Breast epithelium (tissue), 4 donors: ENCODE measurements at places on chromosomes 4 and X.
A peak's percentile ranks its signal among the peaks of the same experiment; 100 is the strongest.

DNA sequence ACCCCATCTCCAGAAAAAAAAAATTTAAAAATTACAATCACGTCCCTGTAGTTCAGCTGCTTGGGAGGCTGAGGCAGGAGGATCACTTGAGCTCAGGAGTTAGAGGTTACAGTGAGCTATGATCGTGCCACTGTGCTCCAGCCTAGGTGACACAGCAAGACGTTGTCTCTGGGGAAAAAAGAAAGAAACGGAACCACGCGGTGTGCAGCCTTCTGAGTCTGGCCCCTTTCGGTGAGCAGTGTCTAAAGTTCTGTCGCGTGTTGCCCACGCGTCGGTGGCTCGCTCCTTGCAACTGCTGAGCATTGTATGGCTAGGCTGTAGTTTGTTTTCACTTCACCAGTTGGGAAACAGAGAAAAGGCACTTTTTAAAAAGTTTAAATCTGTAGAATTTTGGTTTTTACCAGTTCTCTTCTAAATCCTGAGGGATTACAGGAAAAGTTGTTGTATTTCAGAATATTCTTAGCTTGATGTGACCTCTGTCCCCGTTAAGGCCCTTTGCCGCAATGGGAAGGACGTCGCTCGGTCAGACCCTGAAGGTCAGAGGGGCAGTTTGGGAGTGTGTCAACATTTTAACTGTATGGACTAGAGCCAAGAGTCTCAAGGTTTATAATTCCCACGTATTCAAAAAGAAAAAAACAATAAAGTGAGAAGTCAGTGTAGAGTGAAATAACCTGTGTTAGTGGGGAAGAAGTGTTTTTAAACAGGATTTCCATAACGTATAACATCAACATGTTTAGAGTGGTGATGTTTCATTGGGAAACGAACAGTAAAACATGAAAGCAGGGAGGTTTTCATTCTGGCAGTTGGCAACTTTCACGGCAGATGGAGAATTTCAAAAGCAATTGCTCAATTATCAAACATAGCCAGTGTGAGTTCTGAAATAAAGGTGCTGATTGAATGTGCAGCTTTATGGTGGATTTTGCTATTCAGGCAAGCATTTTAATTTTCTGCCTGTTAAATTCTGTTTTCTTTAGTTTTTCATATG lies 45.8 kb upstream of the MSANTD1 start:
- H3K36me3 ChIP-seq: no peaks in the 10 kb centered on the region
- H3K27ac ChIP-seq: no peak overlapping the region
- no peak for DNase-seq

DNA sequence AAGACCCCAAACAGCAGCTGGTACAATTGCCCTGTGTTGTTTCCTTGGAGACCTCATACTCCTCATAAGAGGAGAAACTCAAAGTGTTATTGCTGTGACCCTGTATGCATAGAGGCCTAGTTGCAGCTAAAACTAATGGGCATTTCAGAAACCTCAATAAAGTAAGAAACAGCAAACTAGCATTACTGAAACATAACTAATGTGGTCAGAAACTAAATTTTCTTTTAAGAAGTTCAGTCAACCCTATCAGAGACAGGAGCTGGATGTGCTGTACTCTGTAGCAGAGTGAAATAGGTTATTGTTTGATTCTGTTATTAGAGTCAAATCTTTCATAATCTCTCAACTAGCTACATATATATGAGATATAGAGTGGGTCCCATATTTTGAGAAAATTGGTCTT lies 257.5 kb upstream of the IRS4 start:
- DNase-seq: no peak
- H3K27ac ChIP-seq: no peak overlapping the region

GRCh38 chr4:183140911-183141320 lies 41.9 kb downstream of the WWC2 start:
- no peak for DNase-seq
- H3K27ac ChIP-seq: no peak overlapping the region
- H3K27me3 ChIP-seq: no peaks in the 10 kb centered on the region
- no peaks in the 10 kb centered on the region for H3K36me3 ChIP-seq
- H3K4me1 ChIP-seq: peaks cover 5% of the 10 kb centered on the region
- no peak overlapping the region for H3K4me3 ChIP-seq

DNA sequence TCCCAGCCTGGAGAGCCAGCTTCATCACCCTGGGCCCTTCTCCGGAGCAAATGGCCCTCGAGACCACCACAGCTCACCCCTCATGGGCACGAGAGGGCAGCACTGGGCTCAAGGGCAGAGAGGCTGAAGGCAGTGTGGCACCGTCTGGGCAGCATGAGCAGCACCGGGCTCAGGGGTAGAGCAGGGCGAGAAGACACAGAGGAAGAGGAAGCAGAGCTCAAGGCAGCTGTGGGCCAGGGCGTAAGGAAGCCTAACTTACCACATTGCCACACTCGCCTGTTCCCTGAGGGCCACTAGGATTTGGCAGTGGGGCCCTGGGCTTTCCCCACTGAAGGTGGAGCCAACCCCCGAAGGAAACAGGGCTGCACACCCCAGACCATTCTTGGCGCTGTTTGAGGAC lies 15.5 kb downstream of the ZNF185 start:
- H3K27ac ChIP-seq: no peak overlapping the region
- H3K4me1 ChIP-seq: no peaks in the 10 kb centered on the region
- H3K4me3 ChIP-seq: no peak overlapping the region
- H3K27me3 ChIP-seq: peaks cover 51% of the 10 kb centered on the region

DNA sequence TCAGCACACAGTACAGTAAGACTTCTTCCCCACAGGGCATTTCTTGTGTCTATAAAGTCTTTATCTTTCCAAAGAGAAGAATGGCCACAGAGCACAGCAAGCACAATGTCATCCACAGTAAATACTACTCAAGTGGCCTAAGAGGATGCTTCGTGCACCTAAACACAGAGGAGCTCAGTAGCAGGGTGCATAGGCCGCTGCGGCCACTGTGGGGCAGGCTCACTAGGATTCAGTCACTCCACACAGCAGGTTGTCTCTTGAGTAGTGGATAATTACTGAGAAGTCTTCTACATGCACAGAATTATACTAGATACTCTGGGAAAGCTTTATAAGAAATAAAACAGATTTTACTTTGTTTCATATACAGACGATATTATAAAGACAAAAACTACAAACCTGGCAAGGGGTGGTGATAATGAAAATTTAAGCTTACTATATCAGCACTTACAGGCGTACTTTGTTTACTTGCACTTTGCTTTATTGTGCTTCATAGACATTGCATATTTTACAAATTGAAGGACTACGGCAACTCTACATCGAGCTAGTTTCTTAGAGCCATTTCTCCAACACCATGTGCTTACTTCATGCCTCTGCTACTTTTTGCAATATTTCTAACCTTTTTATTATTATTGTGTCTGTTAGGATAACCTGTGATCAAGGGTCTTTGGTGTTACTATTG lies 78.5 kb downstream of the PRDM5 start:
- H3K4me3 ChIP-seq: no peak overlapping the region
- H3K4me1 ChIP-seq: no peaks in the 10 kb centered on the region
- no peaks in the 10 kb centered on the region for H3K27me3 ChIP-seq
- H3K36me3 ChIP-seq: no peaks in the 10 kb centered on the region

DNA sequence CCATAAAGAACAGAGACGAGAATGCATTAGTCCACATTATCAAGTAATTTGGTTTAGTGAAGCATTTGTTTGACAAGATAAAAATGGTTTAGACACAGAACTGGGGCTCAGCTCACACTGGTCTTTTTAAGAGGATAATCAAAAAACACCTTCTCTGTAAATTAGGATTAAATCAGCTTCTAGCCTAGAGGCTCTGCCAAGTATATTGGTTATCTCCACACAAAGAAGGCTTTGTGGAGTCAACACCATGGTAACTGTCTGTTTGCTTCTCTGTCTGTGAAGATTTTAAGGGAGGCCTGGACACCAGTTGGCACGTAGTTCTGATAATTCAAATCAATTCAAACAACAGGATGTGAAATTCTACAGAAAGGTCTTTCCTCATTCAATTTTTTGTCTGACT lies 687.0 kb downstream of the DMD start:
- no peak overlapping the region for H3K27ac ChIP-seq
- H3K27me3 ChIP-seq: no peaks in the 10 kb centered on the region
- no peak for DNase-seq
- no peaks in the 10 kb centered on the region for H3K36me3 ChIP-seq

GRCh38 chrX:49271341-49271740 lies 1.7 kb downstream of the PPP1R3F start:
- no peak for DNase-seq
- H3K36me3 ChIP-seq: no peaks in the 10 kb centered on the region
- no peak overlapping the region for H3K4me3 ChIP-seq
- no peaks in the 10 kb centered on the region for H3K4me1 ChIP-seq

DNA sequence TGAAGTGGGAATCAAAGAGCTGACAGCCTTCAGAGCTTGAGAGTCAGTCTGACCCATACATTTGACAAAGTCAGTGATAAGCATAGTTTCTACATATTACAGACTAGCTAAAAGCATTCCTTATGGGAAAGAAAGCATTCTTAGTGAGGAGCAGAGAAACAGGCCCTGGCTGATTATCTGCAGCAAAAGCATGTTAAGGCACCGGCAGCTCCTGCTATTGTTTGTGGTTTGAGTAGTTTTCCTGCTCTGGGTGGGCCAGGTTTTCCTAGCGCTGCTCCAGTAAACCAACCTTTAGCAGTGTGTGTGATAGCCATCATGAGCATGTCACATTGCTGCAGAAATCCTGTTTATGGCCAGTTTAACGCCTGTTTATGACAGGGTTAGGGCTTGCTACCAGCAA lies 51.6 kb upstream of the WDR1 start:
- no peaks in the 10 kb centered on the region for H3K36me3 ChIP-seq
- no peak overlapping the region for H3K27ac ChIP-seq
- no peaks in the 10 kb centered on the region for H3K4me1 ChIP-seq
- DNase-seq: no peak
- no peaks in the 10 kb centered on the region for H3K27me3 ChIP-seq
- no peak overlapping the region for H3K4me3 ChIP-seq

DNA sequence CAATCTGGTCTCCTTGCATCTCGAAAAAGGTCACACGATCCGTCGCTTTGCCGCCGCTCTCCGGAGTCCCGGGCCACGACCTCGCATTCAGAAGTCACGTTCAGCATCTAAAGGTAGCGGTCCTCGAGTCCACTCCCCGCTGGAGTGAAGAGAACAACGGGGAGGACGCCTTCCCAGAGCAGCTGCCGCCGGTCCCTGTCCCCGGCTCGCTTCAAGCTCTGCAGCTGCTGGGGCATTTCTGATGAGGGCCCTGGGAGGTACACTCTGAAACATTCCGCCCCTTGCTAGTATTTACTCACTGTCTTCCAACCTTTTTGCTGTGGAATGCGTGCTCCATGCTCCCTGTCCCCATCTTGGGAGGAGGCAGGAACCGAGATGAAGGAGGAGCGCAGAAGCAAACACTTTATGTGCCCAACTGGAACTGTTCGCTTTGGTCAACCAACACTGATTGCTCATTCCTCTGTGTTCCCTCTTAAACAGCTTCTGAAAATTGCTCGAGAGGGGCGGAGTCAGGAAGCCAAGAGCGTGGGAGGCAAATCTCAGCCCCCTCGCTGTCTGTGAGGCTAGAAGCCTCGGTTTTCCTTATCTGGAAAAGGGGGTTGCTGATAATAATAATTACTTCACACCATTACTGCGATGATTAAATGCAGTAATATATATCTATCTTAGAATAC lies 6.4 kb upstream of the VAMP7 start:
- H3K4me3 ChIP-seq: peak overlapping the region; percentile 33
- H3K27ac ChIP-seq: no peak overlapping the region
- peaks cover 18% of the 10 kb centered on the region for H3K27me3 ChIP-seq
- H3K36me3 ChIP-seq: no peaks in the 10 kb centered on the region
- no peak for DNase-seq
